ENCODE measurements at places on chromosomes 13 and 19.

GRCh38 chr13:73913079-73913740 lies 221.0 kb downstream of the KLF12 start:
- no peak for DNase-seq

DNA sequence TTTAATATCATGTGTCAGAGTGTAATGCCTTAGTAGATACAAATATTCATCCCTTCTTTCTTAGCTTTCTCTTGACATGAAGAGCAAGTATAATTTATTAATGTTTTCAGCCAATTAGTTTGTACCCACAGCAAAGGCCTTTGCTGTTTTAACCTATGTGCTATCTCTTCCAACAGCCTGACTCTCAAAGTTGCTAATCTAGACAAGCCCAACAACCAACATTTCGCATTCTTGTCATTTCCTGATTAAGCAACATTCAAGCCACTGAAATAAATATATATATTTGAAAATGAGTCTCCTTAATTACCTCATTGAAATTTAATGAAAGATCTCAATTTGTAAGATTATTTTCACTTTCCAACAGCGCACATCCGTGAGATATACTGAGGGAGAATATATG lies 18.5 kb downstream of the EPSTI1 start:
- no peak for DNase-seq

DNA sequence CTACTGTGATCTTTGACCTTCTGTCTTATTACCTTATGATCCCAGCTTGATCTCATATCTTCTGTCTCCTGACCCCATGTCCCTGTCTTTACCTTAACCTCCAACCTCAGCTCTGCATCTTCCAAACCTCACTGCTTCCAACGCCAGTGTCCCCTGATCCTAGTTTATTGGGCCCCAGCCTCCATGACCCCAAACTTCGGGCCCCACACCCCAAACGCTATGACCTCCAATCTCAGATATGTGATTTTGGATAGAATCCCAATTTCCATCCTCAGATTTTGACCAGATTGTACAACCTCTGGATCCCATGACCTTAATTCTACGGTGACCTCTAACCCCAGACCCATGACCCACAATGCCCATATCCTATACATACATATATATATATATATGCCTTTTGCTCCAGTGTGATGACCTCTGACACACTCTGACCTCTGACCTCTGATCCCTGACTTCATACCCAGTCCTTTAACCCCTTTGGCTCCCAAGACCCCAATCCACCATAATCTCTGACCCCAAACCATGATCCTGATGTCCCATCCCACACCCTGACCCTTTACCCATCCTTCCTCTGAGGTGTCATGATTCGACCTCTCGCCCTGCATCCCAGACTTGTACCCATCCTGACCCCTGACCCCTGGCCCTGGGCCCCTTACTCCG lies 3.5 kb downstream of the KLK12 start:
- no peak for DNase-seq

- no peak for DNase-seq
Measured at GRCh38 chr19:16062789-16063188, 13.5 kb upstream of the TPM4 start.

DNA sequence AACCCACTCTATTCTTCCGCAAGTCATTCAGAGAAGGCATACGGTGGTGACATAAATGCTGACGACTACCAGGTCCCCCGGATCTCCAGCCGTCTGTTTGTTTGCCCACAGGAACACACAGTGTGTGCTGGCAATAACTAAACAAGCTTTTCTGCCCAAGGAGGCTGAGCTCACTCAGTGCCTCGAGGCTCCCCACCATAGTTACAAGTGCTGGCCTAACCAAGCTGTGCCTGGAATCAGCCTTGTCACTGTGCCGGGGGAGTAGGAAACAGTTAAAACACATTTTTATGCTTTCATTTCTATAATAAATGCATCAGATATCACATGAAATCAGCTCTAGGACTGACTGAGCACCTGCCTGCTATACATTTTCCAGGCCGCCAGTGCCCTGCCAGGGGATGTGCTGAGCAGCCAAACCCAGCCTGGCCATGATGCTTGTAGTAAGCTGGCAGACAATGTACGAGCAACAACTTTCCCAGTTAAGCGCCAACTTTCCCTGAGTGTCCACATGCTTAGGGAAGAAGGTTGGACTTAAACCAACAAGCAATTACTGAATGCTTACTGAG lies 28.1 kb downstream of the BRD4 start:
- no peak for DNase-seq
